NCI-H526 treated with DMSO at 0.1 percent for 48 hours (cell line): ENCODE measurements at places on chromosomes 11 and 22.

DNA sequence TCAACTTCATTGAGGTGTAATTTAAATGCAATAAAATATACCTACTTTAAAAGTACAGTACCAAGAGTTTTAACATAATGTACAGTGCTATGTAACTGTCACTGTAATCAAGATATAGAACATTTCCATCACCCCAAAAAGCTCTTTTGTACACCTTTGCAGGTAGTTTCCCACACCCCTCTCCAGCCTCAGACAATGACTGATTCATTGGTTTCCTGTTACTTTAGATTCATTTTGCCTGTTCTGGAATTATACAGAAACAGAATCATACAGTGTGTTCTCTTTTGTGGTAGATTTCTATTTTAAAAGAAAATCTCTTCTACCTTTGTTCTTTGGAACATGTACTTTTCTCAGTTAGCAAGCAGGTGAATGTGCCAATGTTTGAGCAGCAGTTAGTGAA is 38.2 kb downstream of the SHISA8 start:
- no peak for DNase-seq

DNA sequence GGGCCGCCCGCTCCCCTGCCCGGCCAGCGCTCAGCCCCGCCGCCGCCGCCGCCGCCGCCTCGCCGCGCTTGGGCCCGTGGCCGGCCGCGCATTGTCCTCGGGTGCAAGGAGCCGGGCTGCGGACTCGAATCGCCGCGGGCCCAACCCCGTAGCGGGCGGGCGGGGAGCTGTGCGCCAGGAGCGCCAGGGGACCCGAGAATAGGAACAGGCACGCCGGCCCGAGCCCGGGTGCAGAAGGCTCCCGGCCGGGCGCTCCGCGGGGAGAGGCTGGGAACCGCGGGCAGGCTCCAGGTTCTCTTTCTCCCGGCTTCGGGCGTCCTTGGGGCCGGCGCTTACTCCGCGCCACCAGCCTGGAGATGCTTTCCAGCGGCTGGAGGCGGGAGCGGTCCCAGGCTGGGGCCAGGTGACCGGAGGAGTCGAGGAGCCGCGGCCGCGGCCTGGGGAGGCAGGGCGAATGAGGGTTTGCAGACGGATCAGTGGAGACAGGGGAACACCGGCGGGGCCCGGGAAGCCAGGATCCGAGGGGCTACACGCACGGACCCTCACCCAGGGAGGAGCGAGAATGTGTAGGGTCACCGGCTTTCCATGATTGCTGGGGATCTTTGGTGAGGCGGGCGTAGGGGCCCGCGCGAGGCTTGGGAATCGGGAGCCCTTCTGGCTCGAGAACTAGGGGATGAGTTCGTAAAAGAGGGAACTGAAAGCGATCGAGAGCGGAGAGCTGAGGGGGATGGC is 726 bp downstream of the PKNOX2 start:
- DNase-seq, result peak; percentile 68

GRCh38 chr22:32979606-32980005 is 78.6 kb downstream of the SYN3 start:
- no peak for DNase-seq

GRCh38 chr11:126007238-126007637 is 55.4 kb downstream of the CDON start:
- DNase-seq, result no peak

- DNase-seq, result no peak
Measured at GRCh38 chr11:59943997-59944714, 5.9 kb downstream of the OOSP1 start.

DNA sequence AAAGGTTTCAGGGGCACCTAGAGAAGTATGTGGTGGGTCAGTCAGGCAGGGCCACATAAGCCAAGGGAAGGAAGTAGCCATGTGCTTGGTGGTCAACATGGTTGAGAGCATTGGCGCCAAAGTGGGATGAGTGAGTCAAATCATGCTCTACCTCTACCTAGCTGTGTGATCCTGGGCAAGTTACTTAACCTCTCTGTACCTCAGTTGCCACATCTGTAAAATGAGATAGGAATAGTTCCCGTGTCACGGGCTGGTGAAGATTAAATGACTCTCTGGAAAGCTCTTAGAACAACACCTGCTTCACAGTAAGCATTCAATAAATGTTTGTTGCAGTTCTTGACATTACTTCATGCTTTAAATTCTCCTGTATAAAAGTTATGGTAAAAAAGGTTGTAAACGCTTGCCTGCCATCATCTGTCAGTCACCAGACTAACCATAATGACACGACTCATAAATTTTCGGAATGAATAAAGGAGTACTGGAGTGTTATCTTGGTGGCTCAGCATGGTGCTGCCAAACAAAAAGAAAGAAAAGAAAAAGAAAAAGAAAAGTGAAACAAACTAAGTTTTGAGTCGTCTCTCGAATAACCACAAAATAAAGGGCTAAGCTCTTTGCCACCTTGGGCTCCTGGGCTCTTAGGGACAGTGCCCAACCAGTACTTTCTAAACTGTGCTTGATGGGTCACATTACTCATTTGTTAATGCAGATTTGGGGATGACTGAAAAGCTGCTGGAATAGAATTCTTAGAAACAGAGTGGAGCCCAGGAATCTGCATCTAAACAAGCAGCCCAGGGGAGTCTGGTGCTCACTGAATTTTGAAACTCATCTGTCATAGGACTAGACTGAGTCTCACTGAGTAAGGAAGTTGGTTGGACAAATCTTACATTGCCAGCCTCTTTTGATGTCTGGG is 107.6 kb downstream of the LDLRAD3 start:
- DNase-seq, result no peak

DNA sequence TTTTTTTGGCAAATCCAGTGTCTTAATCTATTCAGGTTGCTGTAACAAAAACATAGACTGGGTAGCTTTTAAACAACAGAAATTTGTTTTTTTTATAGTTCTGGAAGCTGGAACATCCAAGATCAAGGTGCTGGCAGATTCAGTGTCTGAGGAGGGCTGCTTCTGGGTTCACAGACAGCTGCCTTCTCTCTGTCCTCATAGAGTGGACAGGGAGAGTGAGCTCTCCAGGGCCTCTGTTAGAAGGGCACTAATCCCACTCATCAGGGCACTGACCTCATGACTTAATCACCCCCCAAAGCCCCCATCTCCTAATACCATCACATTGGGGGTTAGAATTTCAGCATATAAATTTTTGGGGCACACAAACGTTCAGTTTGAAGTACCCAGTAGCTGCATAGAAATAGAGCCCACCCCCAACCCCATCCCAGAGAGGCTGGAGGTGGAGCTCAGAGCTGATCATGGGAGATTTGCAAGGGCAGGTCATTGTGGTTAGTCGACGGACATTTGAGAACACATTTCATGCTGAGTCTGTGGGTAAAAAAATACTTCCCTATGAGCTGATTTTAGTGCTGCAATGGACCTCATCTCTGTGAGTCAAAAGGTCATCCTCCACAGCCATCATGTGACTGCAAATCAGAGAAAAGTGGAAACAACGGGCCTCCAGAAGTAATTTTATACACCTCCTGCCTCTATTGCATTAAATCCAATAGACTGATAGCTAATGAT is 203.1 kb upstream of the CADM1 start:
- DNase-seq, result no peak

DNA sequence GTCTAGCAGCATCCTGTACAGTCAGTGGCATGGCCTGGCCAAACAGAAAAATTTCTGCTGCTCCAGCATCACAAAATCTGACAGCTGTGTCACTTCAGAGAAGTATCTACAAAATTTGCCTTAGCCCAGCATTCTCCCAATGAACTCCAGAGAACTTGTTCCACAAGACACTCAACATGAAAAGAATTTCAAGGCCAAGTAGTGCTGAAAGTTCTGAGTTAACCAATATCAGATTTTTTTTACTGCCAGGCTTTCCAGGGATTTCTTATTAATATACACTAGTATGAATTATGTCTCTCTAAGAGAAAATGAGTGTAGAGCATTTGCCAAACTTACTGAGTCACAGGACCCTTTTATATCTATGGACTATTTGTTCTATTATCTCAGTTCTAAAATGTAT is 68.8 kb downstream of the OR5AK2 start:
- DNase-seq, result no peak

GRCh38 chr11:65516135-65516968 is 8.5 kb upstream of the SCYL1 start:
- DNase-seq, result no peak

- DNase-seq, result no peak
Measured at GRCh38 chr11:77202941-77203900, 75.2 kb downstream of the MYO7A start.

GRCh38 chr11:34609850-34610249 is 11.0 kb upstream of the EHF start:
- no peak for DNase-seq

- DNase-seq, result no peak
Measured at GRCh38 chr11:65576867-65577755, 1.3 kb downstream of the EHBP1L1 start.

GRCh38 chr11:9831122-9831521 is 167.2 kb downstream of the SWAP70 start:
- no peak for DNase-seq

DNA sequence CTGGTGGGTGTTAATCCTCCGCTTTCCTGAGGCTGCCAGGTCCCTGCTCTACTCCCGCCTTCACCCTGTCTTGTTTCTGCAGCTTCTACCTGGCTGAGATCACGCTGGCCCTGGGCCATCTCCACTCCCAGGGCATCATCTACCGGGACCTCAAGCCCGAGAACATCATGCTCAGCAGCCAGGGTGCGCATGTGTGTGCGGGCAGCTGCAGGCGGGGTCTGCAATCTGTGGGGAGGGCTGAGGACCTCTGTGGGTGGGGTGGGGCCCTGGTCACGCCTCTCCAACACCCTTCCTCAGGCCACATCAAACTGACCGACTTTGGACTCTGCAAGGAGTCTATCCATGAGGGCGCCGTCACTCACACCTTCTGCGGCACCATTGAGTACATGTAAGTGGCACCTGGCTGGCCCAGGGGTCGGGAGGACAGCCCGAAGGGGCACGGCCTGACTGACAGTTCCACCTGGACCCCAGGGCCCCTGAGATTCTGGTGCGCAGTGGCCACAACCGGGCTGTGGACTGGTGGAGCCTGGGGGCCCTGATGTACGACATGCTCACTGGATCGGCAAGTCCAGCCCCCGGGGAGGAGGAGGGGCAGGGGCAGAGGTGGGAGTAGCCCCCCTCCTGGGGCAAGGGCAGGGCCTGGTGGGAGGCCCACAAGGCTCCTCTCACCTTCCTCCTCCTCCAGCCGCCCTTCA is 4.5 kb downstream of the RPS6KB2 start:
- no peak for DNase-seq

GRCh38 chr11:59680287-59681154 is 11.7 kb upstream of the PATL1 start:
- peak; percentile 52 for DNase-seq
